ENCODE measurements at places on chromosomes 12 and 14.

- no peak for DNase-seq
Measured at GRCh38 chr12:23534196-23534595, 415.3 kb downstream of the SOX5 start.

DNA sequence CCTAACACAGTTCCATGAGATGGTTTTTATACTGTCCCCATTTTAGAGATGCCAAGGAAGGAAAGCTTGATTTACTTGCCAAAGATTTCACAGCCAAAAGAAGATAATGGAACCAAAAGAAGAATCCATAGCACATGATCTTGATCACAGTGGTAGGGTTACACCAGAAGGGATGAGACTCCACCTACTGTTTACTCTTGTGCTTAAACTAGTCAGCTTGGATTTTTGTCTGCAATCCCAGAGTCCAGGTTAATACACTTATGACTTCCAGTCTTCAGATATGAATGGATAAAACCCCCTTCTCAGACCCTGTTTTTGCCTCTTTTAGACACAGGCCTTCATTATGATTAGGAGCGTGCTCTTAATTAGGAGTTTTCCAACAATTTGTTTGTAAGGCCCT lies 454.2 kb downstream of the AEBP2 start:
- DNase-seq = no peak

GRCh38 chr12:16198884-16199283 lies 78.6 kb downstream of the SLC15A5 start:
- peak; percentile 86 for DNase-seq

DNA sequence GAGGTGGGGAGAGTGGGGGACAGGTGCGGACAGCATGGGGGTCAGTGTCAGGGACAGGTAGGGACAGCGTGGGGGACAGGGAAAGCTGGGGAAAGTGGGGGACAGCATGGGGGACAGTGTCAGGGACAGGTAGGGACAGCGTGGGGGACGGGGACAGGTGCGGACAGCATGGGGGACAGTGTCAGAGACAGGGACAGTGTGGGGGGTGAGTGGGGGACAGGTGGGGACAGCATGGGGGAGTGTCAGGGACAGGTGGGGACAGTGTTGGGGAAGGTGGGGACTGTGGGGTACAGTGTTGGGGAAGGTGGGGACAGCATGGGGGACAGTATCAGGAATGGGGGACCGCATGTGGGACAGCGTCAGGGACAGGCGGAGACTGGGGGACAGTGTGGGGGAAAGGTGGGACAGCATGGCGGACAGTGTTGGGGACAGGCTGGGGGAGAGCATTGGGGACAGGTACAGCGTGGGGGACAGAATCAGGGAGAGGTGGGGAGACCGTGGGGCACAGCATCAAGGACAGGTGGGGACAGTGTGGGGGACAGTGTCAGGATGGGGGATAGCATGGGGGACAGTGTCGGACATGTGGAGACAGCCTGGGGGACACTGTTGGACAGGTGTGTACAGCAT lies 96.1 kb downstream of the TMEM121 start:
- DNase-seq = no peak

GRCh38 chr12:129779033-129779432 lies 124.8 kb downstream of the TMEM132D start:
- no peak for DNase-seq

- no peak for DNase-seq
Measured at GRCh38 chr12:6970096-6970527, 352 bp downstream of the PHB2 start.

GRCh38 chr12:96907671-96908422 lies 790 bp downstream of the NEDD1 start:
- peak; percentile 59 for DNase-seq

GRCh38 chr12:128991716-128992115 lies 138.4 kb downstream of the GLT1D1 start:
- no peak for DNase-seq

- no peak for DNase-seq
Measured at GRCh38 chr12:128007250-128007649, 259.7 kb upstream of the TMEM132C start.

- DNase-seq = no peak
Measured at GRCh38 chr12:79083181-79083580, 218.6 kb downstream of the SYT1 start.

- DNase-seq = no peak
Measured at GRCh38 chr14:94321421-94322271, 1.5 kb downstream of the SERPINA6 start.

DNA sequence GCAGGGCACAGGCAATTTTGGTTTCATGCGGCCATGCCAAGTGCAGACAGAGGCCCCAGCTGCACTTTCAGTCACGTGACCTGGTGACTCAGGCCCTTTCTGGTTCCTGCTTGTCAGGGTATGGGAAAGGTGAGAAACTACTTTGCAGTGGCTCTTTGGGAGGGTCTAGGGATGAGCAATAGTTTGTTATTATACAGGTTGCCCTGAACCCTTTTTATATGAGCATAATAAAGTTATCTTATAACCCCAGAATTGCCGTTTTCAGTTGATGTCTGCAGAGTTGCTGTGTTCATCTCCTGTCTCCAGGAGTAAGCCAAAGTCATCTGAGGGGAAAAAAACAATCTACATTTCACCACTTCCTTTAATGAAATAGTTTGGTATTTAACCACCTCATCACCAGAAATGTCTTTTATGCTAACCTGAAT lies 30.9 kb upstream of the EMP1 start:
- peak; percentile 42 for DNase-seq

DNA sequence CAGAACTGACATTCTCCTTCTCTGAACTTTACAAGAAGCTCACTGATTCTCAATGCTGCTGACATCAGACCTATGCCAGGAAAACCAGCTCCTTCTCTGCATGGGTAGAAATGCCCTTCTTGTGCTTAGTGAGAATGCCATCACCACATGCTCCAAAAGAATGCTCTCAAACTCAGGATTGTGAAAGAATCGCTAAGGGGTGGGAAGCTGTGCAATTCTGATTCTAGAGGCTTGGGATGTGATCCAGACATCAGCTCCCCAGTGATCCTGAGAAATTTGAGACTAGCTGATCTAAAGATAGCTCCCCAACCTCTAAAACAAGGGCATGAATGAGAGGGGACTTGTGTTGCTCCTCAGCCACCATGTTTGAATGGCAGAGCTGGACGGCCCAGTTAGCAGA lies 113.2 kb downstream of the DPF3 start:
- DNase-seq = no peak

DNA sequence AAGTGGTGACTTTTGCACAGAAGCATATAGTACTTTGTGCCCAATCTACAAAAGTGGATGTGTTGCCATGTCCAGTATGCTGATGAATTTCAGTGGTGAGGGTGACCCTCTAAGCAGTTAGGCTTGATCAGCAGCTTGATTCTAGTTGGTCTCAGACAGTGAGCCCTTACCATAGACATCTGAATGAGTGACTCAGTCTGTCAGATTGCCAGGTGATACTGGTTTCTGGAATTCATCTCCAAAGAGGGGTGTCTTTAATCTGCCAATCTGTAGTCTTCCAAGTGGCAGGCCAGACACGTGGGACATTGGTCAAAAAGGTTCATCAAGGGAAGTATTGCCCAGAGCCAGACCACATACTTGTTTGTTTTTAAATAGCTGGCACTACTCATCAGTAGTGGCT lies 187.4 kb upstream of the SLC16A7 start:
- DNase-seq = no peak

DNA sequence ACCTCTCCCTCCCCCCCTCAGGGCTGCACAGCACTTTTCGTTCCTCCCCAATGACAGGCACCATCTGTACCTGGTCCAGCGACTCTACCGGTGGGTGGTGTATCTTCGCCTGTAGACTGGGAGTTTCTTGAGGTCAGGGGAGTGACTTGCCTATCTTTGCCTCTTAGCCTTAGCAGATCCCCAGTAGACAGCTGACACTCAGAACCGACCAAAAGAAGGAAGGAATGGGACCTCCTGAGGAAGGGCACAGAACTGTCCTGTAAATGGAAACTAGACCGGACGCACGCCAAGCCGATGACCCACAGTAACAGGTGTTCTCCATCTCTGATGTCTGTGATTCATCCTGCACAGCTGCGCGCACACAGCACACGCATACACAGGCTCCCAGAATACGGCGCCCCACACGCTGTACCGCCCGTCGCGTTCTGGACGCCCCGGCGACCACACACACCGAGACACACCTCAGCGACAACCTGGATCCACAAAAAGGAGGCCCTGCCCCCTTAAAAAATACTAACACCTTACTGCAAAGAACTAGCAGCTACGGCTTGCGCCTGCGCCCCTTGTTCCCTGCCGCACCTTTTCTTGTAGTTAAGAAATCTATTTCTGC lies 673 bp upstream of the TTC9 start:
- no peak for DNase-seq

- DNase-seq = no peak
Measured at GRCh38 chr12:130788515-130788914, 50.5 kb downstream of the STX2 start.

DNA sequence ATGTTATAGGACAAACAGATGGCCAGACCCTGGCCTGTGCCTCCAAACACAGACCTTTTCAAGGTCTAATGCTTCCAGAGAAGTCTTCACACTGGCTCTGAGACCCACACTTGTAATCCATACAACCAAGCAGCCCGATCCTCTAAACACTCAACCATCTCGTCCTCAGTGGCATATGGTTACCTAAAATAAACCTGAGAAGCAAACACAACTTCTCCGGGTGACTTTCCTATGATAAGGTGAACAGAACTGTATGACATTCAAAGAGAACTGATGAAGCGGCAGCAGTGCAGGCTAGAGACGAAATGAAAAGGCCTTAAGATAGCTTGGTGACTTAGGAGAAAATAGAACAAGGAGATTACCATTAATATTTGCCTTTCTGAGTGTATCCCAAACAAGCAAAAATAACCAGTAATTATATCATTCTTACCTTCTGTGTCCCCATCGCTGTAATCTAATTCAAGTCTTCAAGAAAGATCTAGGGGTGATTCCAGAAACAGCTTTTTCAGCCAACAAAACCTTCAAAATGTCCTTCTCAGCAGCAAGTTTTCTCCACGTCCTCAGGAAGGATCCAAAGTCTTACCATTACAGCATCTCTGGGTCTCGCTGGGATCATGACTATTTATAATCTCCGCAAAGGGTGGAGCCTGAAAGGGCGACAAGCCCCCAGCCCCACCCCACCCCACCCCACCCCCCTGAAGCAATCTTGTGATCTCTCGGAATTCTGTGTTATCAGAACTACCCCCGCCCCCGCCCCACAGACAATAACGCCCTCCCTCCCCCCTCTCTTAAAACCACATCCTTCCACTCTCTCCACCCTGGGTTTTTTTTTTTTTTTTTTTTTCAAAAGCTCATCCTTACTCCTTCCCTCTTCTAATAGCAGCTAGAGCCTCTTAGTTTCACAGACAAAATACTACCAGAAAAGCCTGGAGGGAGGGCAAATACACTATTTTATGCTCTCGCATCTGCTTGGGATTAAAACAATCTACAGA lies at the start of gene SLC2A3:
TSS of gene SLC2A3 (minus strand) at position 598 of the 992 bp plus-strand sequence. CDS start at position 445, 153 bp downstream.
- peak; percentile 53 for DNase-seq

DNA sequence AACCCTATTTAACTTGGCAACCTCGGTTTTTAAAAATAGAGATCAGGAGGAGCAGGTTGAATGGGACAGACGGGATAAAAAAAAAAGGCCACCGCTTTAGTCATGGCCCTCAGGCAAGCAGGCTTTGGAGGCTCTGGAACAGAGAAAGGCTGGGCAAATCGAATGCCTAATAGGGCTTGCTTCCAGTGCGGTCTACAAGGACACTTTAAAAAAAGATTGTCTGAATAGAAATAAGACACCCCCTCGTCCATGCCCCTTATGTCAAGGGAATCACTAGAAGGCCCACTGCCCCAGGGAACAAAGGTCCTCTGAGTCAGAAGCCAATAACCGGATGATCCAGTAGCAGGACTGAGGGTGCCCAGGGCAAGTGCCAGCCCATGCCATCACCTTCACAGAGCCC lies 265.8 kb downstream of the CPNE8 start:
- DNase-seq = no peak

DNA sequence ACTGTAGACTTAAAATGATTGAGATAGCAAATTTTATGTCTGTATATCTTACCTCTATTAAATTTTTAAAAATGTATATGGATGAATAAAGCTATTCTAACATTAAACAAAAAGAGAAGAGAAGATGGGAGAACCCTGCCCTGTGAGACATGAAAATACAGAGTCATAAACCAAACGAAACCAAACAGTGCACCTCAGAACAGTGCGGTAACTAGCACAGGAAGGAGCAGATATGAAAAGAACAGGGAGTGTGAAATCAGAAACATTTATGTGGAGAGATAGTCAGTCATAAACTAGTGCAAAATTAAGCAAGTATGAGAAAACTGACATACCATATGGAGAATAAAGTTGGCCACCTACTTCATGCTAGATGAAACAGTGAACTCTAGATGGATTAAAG lies 135.1 kb downstream of the ERC1 start:
- no peak for DNase-seq

GRCh38 chr12:130214686-130215395 lies 52.6 kb downstream of the FZD10 start:
- DNase-seq = no peak

DNA sequence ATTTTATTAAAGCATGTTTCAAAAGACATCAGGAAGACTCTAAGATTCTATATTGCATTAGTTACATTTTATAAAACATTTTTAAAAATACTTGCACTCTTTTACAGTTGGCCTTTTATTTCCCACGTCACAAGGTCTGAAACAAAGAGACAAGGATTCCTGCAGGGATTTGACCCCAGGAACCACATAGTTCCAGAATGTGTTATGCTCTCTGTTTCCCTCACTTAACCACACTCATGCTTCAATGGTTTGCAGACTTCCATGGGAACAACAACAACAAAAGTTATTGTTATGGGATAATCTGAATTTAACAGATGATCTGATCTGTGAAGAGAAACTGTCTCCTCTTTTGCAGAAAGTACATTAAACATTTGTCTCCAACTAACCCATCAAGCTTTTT lies 104.3 kb upstream of the PPFIA2 start:
- DNase-seq = no peak

DNA sequence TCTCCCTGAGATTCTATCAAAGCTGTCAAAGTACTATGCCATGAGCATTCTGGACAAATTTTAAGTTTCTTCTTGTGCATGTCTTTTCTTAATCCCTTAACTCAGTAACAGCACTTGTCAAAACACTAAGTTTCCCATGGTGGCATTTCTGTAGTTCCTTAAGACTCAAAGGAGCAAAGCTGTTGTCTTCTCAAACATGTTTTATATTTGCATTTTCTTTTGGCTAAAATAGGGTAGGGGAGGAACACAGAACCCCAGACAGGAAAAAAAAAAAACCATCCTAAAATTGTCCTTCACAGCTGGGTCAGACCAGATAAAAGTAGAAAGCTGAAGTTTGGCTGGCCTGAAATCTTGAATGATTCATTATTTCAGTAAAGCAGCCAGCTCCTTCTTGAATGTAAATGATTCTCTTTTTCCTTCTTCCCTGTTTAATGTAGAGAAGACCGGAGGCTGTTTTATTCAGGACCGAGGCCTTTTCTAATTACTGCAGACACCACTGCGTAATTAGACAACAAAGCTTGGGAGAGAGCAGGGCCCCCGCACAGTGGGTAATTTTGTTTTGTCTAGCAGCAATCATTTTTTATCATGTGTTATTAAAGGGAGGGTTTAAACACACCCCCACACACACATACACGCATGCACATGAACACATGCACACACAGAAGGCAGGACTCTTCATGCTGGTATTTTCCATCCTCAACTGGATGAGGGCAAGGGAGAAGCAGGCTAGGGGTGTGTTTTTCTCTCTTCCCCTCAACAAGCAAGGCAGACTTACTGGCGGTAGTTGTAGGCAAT lies 51.0 kb downstream of the PAH start:
- DNase-seq = no peak
